ENCODE measurements at places on chromosomes 7 and 10. TPM values are rescaled to one million over a fixed set of nuclear protein-coding genes. Genes with fewer than 3 reads are reported as not detected.

LRRC4 gene
- 3.0 TPM for polyA plus RNA-seq

SUV39H2 gene
- 25.0 TPM for polyA plus RNA-seq

PDZD8 gene
- polyA plus RNA-seq = 25.8 TPM

MACROH2A2 gene
- 1.8 TPM for polyA plus RNA-seq

ASIC3 gene
- polyA plus RNA-seq = 3.1 TPM

Measured in Purkinje cell (primary cell).